Cortex of kidney (tissue), 1 donor: ENCODE measurements at places on chromosomes 4 and X.

- no peak for DNase-seq
Observed at GRCh38 chr4:173752610-173753230, 222.7 kb upstream of the HAND2 start.

DNA sequence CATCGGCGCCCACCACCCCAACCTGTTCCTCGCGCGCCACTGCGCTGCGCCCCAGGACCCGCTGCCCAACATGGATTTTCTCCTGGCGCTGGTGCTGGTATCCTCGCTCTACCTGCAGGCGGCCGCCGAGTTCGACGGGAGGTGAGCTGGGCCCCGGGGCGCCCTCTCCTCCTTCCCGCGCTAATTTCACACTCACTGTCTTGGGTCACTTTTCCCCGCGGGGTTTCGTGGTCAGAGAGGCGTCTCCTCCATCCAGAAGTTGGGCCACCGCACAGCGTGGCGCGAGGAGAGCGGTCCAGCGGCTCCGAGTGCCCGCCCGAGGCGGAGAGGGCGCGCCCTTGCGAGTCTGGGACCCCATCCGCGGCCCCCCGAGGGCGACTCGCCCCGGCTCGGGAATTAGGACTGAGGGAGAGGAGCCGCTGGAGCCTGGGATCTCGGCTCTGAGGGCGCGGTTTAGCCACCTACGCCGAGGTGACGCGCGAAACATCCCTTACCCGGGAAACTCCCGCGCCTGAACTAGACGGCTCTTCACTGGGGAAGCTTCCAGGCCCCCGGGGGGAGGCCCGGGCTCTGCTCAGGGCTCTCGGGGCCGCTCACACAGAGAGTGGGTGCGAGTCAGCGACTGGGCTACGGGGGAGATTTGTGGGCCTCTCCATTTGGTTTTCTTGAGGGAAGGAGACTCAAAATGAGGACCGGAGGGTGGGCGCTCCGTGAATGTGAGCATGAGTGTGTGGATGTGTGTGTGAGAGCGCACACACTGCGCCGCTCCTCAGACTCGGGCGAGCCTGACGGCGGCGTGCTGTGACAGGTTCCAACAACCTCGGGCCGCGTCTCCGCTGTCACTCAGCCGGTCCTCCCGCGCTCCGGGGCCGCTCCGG lies 551 bp downstream of the NPNT start:
- no peak for DNase-seq

GRCh38 chr4:170336238-170336775 lies 246.6 kb upstream of the AADAT start:
- no peak for DNase-seq

DNA sequence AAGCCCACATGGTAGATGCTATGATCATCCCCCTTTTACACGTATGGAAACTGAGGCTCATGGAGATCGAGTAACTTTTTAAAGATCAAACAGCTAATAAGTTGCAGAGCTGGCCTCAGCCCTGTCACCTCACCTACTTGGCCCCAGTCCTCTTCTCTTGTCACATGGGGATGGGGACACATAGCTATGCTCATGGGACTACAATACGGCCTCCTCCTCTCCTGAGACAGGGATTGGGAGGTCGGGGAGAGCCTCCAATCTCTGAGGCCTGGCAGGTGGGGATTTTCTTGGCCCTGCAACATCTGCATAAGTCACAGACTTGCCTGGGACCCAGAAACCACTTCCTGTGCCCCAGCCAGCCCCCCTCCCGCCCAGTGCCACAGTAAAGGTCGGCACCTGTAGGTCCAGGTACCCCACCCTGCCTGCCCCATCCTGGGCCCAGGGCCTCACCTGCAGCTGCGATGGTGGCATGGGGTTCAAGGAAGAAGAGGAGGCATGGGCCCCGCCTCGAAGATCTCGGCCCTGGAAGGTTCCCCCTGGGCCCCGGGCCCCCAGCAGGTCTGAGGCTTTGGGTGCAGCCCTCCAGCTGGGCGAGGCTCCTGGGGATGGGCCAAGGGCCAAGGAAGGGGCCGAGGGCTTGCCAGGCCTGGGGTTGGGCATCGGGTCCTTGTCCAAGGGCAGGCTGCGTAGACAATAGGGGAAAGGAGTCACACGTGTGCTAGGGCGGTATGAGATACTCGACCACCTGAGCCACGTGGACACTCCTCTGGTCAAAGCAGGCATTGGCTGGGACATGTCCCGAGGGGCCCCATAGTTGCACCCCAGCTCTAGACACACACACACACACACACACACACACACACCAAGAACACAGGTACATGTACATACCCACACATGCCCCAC lies 6.4 kb downstream of the FOXP3 start:
- DNase-seq = no peak

DNA sequence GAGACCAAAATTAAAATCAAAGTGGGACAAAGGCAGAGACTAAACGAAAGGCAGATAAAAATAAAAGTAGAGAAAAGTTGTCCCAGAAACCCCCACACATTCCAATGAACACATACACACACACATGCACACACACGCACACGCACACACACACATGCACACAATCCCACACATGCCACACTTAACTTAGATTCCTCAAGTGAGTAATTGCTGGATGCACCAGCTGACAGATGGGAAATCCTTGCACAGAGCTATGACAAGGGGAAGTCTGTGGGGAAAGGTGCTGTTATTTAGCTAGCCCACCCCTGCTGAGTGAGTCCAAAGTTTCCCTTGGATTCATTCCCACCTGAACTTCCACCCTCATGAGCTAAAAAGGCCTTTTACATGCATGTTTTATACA lies 233.9 kb downstream of the RAB28 start:
- DNase-seq = no peak

GRCh38 chr4:120466429-120466828 lies 399.8 kb upstream of the MAD2L1 start:
- no peak for DNase-seq

DNA sequence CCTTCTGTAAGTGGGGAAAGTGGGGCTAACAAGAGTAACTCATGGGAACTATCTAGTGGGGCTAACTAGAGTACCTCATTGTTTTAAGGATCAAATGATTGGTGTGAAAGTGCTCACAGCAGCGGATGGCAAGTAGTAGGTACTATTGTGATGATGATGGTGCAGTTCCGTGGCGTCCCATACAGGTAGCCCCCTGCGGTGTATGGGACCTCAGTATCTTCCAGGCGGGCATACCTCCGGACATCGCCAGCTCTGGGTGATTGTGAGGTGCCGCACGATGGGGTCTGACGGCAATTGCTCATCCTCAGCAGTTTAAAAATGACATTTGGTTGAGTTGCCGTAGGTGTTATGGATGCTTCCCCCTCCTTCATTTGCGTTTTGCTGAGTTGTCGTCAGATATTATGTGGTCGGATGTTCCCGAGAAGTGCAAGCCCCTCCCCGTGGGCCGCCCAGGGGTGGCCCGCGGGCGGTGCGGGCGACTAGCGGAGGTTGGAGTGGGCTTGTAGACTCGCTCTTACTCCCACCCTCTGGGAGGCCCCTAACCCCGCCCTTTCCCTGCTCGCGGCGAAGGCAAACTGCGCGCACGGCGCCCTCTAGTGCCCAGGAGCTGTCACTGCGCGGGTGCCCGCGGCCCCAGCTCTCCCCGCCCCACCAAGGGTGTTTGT lies 18.3 kb upstream of the GPR101 start:
- DNase-seq = no peak

DNA sequence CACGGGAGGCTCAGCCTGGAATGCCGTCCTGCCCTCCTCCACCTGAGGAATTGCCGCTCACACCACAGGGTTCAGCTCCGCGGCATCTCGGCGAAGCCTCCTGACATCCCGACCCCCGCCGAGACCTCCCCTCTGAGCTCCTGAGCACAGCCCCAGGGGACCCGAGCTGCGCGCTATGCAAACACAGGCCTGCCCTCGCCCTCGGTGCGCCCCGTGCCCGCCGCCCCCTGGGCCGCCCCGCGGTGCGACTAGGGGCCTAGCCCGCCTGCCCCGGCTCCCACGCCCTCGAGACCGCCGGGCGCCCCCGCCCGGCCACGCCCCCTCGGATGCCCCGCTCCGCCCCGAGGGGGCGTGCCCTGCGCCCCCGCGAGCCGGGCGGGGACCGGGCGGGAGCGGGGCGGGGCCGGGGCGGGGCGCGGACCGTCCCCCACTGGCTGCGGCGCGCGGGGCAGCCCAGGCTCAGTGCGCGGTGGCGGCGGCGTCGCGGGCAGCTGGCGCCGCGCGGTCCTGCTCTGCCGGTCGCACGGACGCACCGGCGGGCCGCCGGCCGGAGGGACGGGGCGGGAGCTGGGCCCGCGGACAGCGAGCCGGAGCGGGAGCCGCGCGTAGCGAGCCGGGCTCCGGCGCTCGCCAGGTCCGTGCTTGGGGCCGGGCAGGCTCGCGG lies at the start of gene FGFR3:
Gene FGFR3 (plus strand): TSS at position 462 of the 664 bp plus-strand sequence. CDS start 642 bp downstream, outside the sequence.
- no peak for DNase-seq

DNA sequence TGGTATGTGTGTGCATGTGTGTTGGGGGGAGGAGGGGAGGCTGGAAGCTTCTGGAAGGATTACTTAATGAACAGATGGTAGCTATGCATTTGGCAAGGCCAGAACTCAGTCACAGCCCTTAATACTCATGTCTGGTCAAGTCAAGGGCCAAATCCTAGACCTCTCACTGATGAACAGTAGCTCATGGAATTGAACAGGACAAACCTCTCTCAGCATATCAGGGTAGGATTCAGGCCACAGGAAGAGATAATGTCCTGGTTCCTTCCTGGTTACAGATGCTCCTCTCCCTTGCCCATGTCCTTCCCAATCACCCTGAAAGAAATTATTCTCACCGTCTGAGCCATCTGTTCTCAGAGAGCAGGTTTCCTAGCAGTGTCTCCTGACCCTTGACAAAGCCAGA lies 165.7 kb downstream of the SOWAHB start:
- DNase-seq = no peak

GRCh38 chrX:65574356-65574755 lies 39.8 kb upstream of the LAS1L start:
- no peak for DNase-seq

- DNase-seq = no peak
Observed at GRCh38 chrX:17511556-17511955, 136.6 kb downstream of the NHS start.

DNA sequence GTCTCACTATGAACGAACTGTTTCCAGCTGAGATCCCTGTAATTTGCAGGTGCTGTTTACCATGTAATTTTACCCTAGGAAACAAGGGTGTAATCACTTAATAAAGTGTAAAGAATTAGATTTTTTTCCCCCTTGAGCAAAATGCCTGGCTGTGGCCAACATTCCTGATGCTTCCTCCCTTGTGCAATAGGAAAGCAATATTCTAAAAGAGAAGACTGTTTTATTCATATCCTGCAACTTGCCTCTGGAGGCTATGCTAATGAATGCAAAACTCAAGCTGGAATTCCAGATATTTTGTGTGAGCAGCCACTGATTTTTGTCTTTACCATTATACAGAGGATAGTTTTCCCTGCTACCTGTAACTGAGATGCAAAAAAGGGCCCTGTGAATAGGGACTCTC lies 98.0 kb downstream of the AWAT2 start:
- DNase-seq = no peak

GRCh38 chr4:129043523-129043922 lies 49.8 kb downstream of the SCLT1 start:
- no peak for DNase-seq

GRCh38 chr4:85780664-85781063 lies 305.7 kb downstream of the ARHGAP24 start:
- no peak for DNase-seq

DNA sequence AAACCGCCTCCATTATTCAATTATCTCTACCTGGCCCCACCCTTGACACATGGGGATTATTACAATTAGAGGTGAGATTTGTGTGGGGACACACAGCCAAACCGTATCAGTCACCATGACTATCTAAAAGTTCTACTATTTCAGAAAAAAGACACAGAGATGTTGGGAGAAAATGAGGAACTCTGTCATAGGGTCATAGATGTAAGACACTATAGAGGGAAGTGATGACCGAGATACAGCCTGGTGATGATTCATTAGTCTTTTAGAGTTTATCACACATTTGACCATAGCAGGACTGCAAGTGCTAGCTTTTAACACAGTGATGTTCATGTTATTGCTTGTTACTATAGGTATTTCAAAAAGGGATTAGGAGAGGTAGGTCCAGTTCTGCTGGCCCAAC lies 357.0 kb upstream of the AADAT start:
- DNase-seq = no peak

- DNase-seq = no peak
Observed at GRCh38 chr4:118322831-118323502, 29.8 kb downstream of the PRSS12 start.

- DNase-seq = no peak
Observed at GRCh38 chr4:83255584-83255983, 29.0 kb downstream of the COQ2 start.

DNA sequence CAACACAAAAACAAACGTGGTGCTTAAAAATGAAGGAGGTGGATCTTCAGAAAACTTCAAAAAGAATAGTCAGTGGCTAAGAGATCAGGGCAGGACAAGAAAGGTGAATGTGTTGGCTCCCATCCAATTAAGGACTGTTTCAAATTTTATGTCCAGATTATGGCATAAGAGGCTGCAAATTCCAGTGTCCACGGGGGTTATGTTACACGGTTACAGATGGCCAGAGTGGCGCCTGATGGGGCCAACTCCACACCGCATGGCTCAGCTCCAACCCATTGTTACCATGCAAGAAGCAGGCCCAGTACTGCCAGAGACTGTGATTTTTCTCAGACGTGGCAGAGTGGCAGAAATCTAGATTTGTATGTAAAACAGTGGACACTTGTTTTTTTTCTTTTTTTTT lies 168.4 kb upstream of the TENM3 start:
- DNase-seq = no peak

DNA sequence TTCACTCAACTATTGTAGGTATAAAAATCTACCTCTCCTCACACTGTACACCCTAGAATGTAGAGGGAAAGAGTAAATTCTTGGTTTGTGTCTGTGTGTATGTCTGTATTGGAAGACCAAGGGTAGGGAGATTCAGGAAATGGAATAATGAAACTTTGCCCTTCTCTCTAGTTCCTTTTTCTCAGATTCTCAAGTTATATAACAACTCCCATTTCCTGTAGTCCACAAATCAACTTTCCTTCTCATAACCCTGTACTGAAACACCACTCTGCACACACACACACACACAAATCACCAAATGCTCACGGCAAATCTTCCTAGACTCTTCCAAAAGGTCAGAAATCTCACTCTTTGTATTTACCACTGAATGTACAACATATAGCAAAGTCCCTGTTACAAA lies 824.5 kb upstream of the DIAPH2 start:
- no peak for DNase-seq
